ELR (cell line): ENCODE measurements at places on chromosomes 6 and 20.

DNA sequence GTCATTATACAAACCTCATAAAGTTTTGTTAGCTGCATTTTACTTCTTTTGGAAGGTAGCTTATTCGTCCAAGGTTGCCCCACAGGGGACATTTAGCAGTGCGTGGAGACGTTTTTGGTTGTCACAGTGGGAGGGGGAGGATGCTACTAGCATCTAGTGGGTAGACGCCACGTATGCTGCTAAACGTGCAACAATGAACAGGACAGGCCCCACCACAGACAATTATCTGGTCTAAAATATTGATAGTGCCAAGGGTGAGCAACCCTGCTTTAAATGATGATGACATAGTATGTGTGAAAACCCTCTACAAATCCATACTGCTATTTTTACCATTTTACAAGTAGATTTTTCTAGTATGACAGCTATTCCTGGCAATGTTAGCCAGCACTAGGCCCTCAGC, 13.9 kb upstream of the GCNT2 start:
- no peak for DNase-seq

- no peak for DNase-seq
Measured at GRCh38 chr6:5840734-5841390, 165.9 kb downstream of the NRN1 start.

DNA sequence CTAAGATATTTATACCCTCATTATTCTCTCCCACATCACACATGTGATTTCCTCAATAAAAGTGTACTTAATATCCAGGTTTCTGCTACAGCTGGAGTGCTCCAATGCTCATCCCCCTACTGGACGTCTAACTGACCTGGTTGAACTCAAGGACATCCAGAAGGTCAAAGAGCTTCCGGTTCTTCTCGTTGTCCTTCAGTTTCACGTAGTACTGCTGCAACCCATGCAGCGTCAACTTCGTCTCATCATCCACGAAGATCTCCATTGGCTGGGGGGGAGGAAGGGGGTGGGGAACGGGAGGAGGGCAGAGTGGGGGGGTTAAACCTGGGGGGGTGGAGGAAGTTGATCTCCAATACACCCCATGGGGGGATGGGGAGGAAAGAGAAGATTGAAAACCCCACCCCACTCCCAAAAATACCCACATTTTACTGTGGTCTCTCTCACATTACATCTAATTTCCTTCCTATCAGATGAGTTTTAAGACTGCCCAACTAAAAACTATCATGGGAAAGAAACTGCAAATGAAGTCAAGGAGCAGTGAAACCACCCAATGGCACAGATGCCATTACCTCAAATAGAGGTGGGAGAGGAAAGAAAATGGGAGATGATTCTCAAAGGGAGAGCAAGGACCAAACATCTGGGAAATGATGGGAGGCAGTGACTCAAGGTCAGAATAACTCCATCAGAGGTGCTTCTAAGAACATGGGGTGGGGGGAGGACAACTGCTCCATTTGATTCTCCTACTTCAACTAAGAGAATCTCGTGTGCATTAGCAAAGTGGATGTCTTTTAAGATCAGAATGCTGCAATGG, 4.1 kb downstream of the MCCD1 start:
- no peak for DNase-seq

GRCh38 chr6:10687582-10687981, 6.8 kb downstream of the C6orf52 start:
- DNase-seq, result no peak

DNA sequence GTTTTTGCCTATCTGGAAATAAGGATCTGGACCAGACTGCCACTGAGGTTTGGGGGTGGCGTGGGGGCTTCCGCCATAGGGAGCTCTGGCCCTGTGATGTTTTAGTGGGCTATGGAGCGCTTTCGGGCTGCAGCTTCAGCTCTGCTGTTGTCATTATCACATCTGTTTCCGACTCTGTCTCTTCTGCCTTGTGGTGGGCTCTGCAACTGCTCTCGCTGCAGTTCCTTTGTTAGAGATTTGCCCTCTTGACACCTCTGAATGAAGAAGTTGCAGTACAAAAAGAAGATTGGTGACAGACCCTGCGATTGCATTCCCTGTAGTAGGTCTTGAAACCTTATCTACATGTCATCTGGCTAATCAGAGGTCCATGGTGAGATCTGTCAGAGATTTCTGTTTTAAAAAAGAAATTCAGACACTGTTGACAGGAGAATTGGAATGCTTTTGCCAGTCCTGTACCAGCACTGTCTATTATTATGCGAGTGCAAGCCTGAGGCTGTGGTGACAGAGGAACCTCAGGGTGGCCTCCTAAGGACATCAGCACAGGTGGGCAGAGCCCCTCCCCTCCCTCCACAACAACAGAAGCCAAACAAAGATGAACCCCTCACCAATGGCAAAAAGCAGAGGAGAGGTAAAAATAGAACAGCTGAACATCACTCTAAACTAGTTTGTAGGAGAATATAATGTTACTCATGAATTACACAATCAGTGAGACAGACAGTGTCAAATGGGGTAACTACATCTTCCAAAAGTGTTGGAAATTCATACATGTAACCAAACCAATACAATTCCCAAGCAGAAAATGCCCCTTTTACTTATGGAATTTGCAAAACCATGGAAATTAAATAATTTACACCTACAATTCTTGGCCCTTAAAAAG, 63.5 kb upstream of the DEFB112 start:
- DNase-seq, result no peak

- DNase-seq, result no peak
Measured at GRCh38 chr6:82015526-82015925, 232.0 kb downstream of the IBTK start.

DNA sequence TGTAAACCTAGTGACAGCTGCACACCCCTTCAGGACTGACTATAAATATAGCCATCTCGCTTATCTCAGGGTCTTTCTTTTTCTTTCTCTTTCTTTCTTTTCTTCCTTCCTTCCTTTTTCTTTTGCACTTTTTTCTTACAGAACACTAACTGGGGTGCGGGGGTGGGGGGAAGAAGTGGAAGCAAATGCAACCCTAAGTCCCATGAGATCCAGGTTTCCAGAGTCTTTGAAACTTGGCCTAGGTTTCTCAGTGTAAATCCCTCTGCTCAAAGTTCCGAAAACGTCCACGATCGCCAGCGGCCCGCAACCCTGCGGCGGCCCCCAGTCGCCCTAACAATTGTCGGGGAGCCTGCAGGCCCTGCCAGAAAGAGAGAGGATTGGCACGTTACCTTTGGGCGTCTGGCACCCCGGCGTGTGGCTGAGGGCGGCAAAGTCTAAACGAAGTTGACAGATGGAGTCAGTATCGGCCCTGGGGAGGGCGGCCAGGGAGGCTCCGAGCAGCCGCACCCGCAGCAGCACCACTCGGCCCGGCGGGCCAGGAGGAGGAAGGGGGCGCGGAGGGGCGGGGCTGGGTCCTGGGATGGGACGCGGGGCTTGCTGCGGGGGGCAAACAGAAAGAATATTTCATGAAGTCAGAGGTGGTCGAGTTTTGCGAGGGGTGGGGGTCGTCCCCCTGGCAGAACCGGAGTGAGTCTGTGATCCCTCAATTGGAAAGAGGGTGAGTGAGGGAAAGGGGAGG, 577 bp upstream of the FOXF2 start:
- DNase-seq, result peak; percentile 35

DNA sequence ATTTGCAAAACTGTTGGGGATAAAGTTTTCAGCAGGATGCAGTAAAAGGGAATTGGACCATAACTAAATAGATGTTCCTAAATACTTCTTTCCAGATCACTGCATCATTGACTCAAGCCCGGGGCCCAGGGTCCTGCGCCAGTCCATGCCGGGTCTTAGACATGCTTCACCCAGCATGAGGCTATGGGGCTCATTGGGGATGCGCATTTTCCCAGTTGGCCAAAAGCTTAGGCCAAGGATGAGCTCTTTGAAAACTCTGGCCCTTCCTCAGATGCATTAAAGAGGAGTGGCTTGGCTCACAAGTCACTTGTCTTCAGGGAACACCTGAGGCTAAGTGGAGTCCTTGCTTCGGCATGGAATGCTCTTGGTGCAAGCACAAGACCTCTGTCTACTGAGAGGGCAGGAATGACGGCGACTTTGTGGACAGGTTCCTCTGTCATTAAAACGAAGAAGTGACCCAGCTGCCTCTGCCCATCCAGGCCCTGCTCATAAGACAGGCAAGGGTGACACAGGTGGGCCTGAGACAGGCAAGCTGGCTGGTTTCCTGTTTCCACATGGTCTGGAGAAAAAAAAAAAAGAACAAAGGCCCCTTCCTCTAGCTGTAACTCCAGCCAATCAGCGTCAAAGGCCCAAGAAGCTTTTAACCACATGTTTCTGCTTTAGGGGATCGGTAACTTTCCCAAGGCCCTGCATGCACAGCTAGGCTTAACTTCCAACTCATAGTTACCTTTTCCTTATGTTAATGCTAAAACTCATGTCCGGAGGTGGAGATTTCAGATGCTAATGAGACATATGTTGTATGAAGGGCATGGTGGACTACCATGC, 81.4 kb upstream of the CDH4 start:
- no peak for DNase-seq

DNA sequence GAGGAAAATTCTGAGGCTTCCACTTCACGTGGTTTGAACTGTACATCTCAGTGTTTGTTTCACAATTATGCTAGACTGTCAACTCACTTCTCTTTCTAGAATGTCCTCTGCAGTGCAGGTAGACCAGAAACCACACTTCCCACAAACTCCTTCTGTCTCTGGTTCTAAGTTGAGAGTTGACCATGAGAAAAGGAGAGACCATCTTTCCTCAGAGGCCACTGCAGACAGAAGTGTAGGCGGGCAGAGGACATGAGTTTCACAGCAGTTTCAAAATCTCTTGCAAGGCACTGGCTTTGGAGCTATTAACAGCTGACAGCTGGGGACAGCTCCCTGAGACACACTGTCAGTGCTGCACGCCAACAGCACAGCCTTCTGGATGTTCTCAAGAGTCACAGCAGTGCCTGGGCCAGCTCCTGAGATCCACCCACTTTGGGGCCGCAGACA, 55.4 kb upstream of the MOXD1 start:
- no peak for DNase-seq

DNA sequence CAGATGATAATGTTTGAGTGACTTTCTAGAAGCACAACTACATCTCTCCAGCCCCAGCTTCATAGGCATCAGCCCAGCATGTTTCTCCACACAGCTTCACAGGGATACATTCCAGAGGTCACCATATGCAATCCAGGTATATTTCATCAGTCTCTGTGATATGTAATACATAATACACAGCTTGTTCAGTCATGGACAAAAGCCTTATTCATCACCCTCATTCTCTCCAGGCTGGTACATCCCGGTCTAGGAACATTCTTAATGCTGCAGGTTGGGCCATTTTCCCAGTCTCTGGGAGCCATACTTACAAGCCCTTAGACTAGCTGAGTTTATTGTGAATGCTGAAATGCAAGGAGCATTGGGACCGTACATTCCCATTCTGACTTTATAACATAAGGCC, 169.4 kb downstream of the TMEM200A start:
- DNase-seq, result no peak

GRCh38 chr6:4434655-4435054, 299.3 kb upstream of the ECI2 start:
- DNase-seq, result no peak

DNA sequence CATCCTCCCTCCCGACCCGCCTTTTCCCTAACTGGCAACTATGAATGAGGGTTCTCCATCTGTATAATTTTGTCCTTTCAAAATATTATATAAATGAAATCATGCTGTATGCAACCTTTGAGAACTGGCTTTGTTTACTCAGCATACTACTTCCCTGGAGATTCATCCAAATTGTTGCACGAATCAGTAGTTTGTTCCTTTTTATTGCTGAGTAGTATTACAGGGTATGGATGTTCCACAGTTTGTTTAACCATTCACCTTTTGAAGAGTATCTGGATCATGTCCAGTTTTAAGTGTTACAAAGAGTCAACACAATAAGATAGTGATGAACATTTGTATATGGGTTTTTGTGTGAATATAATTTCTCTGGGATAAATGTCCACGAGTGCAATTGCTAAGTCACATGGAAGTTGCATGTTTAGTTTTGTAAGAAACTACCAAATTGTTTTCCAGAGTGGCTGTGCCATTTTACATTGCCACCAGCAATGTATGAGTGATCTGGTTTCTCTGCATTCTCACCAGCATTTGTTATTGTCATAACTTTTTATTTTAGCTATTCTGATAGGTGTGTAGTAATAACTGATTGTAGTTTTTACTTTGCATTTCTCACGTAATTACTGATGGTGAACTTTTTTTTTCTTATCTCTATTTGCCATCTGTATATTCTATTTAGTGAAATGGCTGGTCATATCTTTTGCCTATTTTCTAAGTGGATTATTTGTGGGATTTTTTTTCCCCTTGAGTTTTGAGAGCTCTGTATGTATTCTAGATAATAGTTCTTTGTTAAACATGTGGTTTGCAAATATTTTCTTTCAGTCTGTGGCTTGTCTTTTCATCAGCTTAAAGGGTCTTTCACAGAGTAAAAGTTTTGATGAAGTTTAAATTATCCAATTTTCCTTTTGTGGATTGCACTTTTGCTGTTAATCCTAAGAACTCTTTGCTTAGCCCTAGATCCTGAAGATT, 14.4 kb upstream of the RNF24 start:
- DNase-seq, result no peak

- peak; percentile 23 for DNase-seq
Measured at GRCh38 chr6:151399679-151400078, 8.3 kb upstream of the ZBTB2 start.

GRCh38 chr6:16654701-16655100, 106.6 kb downstream of the ATXN1 start:
- DNase-seq, result no peak

DNA sequence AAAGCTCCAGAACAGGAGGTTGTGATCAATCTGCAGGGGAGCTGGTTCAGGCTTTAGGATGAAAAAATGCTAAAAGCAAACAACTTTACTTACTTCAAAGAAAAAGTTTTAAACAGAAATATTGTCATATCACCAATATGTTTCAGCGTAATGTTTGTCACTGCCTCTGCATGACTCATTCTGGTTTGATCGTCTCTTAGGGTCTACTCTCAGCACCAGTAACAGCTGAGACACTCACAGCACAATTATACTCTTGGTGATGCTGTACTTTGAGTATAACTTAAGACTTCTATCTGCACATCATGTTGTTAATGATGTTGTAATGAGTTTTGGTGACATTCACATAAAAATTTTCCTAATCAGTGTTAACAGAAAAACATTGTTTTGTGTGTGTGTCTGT, 665.4 kb downstream of the EPM2A start:
- DNase-seq, result peak; percentile 78

DNA sequence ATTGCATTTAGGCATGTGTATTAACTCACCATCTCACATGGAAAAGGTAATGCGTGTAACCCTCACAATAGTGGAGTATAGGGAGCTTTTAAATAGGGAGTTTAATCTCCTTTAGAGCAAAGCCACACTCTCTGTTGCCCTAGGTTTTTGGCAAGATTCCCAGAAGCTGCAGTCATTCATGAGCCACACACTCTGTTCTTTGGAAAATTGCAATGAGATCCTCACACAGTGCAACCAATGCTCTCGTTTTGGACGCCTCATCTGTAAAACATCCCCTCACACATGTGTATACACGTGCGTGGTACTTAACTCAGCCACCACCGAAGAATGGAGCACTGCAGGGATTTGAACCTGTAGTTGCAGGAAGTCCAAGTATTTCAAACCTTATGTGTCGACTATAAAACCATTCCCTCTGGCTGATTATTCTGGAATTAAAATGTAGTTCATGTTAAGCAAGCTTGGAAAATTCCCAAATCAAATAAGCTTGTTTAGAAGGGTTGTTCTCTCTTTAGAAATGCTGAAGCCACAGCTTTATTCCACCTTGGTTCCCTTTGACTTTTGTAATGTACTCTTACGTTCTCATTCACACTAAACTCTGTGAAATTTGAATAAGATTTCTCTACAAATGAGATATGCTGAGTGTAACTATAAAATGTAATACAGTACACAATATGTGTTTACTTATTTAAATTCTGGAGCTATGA, 489.8 kb upstream of the MANEA start:
- DNase-seq, result no peak

GRCh38 chr6:88865275-88865674, 98.1 kb downstream of the RNGTT start:
- no peak for DNase-seq
